ENCODE measurements at places on chromosomes 7 and 10.

GRCh38 chr7:67371429-67372305 lies 375.0 kb downstream of the TYW1 start:
- DNase-seq, result peak; percentile 17

DNA sequence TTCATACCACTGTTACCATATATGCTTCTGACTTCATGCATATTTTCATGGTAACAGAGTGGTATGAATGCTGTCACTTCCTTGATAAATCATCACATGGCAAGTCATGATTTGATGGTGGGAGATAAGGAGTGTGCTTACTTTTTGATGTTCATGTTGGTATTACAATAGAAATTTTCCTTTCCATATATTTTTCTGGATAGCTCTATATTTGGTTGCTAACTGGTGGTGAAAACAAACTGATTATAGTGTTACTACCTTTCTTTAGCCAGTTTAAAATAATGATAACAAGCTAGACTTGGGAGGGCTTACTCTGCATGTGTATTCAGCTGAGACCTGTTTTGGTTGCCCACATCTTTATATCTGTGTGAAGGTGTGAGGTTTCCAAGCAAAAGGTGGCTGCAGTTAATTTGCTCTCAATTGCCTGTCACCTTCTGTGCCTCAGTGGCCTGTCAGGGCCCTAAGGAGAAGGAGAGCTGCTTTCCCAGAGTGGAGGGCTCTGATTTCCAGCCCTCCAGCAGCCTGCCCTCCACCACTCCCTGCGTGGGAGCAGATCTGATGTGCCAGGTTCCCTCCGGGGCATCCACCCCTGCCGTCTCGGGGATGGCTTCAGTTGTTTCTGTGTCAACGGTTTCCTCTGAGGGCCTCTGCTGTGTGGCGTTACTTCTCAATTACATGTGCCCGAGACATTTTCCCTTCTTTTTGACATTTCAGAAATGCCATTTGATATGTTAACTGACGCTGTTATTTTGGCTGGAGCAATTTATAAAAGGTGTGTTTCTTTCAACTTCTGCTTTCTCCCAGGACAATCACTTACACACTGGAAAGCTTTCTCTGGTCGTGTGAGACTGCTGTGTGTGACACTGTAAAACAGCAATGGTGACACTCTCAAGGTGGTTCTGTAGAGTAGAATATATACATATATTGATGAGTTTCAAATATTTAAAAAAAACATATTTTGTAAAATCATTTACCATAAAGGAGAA lies 107.7 kb upstream of the KLF6 start:
- DNase-seq, result no peak

DNA sequence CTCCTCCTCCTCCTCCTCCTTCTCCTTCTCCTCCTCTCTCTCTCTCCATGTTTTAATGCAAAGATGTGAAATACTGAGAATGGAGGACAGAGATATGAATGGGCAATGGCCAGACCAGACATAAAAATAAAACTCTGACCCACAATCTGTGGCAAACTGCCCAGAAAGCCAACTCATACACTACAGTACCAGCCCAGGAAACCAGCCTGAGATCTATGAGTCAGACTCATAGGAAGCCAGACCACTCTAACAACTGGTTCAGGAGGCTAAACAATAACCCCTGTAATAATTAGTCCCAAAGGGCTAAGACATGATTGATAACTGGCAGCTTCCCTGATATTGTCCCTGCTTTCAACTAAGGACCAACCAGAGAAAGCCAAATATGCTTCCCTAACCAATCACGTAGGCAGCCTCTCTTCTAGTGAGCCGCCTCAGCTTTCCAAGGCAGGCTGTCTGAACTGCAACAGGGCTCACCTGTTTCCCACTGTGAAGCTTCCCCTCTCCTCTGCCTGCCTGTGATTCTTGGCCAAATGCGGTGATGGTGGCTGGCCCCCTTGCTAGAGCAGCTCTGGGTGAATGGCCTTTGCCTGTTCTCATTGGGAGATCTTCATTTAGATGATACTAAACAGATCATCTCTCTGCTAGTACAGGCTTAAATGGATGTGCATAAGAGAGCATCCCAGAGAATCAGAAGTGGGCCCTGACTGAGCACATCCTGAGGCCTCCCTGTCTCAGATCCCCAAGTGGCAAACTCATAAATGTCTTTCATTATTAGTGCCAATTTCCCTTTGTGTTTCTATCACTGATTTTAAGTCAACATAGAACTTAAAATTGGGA lies 817.6 kb downstream of the TNS3 start:
- no peak for DNase-seq

DNA sequence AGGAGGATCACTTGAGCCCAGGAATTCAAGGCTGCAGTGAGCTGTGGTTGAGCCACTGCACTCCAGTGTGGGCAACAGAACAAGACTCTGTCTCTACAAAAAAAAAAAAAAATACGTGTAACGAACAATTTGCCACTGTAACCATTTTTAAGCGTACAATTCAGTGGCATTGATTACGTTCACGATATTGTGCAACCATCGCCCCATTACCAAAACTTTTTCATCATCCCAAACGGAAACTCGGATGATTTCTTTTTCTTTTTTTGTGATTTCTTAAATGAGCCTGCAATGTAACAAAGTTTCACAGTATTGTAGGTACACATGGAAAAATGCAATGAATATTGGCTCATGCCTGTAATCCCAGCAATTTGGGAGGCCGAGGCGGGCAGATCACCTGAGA lies 9.5 kb downstream of the GRIFIN start:
- no peak for DNase-seq

DNA sequence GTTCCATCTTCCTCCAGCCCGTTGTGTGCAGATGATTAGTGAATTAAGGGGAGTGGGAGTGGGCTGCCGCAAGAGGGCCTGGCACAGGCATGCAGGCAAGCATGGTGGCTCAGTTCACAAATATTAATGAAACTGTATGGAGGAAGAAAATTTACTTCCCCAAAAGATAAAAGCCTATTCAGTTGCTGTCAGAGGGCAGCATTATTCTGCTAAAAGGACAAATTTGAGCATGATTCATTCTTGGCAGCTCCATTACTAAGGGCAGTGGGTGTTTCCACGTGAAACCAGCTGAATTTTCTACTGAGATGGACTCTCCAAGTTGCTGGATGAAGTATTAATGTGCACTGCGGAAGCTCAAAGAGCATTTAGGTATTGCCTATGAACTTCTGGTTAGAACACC lies 90.9 kb upstream of the WDR11 start:
- DNase-seq, result no peak
